ENCODE measurements at places on chromosomes 16 and 17.

DNA sequence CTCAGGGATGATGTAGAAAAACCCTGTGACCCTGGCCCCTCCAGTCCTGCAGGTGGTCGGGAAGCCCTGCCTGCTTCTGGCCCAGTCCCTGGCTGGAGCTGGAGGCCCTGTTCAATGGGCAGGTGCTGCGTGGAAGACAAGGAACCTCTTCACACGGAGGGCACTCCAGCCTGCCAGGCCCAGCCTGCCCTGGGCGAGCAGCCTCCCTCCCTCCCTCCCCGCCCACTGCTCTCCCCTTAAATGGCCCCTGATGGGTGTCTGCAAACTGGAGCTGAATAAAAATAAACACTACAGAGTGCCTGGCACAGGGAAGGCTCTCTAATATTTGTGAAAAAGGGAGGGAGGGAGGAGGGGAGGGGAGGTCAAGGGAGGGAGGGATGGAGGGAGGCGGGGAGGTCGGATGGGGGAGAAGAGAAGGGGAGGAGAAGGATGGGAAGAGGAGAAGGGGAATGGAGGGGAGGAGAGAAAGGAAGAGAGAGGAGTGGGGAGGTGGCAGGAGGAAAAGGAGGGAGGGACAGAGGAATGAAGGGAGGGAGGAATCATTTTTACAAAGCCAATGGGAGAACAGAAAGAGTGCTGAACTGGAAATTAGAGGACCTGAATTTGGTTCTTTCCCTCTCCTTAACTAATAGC lies 222.8 kb upstream of the TNRC6C start:
- DNase-seq, result no peak

GRCh38 chr17:19253112-19253511 lies 15.9 kb downstream of the EPN2 start:
- no peak for DNase-seq

- DNase-seq, result peak; percentile 14
Measured at GRCh38 chr16:57999971-58000705, at the start of gene ZNF319. Gene ZNF319 (minus strand): TSS chr16:58000672. CDS start chr16:57998265, 2,407 bp downstream.

GRCh38 chr17:74280093-74280513 lies 6.1 kb downstream of the DNAI2 start:
- DNase-seq, result no peak

GRCh38 chr17:38363016-38363415 lies 11.4 kb downstream of the SOCS7 start:
- no peak for DNase-seq

DNA sequence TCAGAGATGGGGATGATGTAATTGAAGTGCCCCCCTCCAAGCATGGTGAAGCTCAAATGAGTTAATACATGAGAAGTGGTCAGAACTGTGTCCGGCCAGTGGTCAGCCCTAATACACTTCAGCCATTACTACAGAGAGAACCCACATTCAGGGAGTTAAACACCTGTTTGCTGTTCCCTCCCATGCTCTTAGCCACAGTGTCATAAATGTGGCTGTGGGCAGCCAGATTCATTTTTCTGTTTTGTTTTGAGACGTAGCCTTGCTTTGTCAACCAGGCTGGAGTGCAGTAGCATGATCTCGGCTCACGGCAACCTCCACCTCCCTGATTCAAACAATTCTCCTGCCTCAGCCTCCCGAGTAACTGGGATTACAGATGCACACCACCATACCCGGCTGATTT lies 139.9 kb downstream of the DNAH9 start:
- DNase-seq, result no peak

GRCh38 chr16:3997231-3997841 lies 116.8 kb upstream of the CREBBP start:
- no peak for DNase-seq

GRCh38 chr17:5695480-5695879 lies 111.2 kb upstream of the NLRP1 start:
- DNase-seq, result no peak

DNA sequence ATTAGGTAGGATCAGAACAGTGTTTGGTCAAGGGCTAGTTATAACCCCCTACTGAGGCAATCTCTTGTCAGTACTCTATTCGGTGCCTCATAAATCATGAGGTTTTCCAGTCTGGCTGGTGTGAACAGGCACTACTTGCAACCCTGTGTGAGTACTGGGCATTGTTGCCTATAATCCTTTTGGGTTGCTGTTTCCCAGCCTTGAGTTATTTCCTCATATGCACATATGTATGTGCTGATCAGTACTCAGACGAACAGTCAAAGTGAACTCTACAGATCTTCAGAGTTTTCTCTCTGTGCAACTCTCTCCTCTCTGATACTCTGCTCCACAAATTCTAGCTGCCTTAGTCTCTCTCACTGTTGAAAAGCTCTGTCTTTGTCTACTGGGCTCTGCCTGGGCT lies 164.3 kb downstream of the CDK5R1 start:
- no peak for DNase-seq

All from activated CD8-positive, alpha-beta memory T cell treated with anti-CD3 and anti-CD28 coated beads for 48 hours (primary cell).